ENCODE measurements at places on chromosomes 5 and 9.

- no peak for DNase-seq
These were observed 47.6 kb downstream of the PRRC2B start for GRCh38 chr9:131441441-131441840.

- no peak for DNase-seq
These were observed 365.0 kb downstream of the DMRT2 start for GRCh38 chr9:1415146-1415545.

DNA sequence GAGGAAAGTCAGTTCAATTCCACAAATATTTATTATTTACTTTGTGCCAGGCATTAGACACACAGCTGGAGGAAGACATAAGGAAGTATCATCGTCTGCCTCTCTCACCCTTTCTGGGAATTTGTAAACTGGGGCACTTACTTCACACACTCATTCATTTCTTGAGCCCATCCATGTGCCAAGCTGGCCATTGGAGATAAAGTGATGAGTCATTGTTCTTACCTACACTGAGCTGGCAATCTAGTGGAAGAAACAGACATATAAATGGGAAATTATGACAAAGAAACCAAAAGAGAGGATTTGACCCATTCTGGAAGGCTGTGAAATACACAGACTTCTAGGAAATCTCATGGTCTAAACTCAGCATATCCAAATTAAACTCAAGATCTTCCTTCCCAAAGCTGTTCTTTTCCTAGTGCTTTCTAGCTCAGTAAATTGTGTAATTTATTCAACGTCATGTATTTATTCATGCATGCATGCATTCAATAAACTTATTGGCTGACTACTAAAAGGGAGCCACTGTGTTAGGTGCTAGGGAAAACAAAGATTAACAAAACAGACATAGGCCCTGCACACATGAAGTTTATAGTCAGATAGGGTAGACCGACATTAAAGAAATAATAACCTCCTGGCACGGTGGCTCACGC, 65.3 kb downstream of the SH3RF2 start:
- no peak for DNase-seq

- no peak for DNase-seq
These were observed 724.3 kb downstream of the PRELID2 start for GRCh38 chr5:145110834-145111233.
